Bronchial epithelial cell (primary cell): ENCODE measurements at places on chromosomes 11 and 22.
A peak's percentile ranks its signal among the peaks of the same experiment; 100 is the strongest.

- DNase-seq = peak; percentile 99
Measured at GRCh38 chr11:102599642-102600261, 25.4 kb downstream of the MMP20 start.

DNA sequence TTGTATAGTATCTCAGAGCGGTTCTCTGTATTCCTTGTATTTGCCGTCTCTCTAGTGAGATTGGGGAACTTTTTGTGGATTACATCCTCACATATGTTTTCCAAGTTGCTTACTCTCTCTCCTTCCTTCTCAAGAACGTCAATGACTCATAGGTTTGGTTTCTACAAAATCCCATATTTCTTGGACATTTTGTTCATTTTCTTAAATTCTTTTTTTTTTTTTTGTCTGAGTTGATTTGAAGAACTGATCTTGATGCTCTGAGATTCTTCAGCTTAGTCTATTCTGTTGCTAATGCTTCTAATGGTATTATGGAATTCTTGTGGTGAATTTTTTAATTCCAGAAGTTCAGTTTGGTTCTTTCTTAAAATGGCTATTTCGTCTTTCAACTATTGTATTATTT, 28.4 kb upstream of the SLN start:
- DNase-seq = no peak

DNA sequence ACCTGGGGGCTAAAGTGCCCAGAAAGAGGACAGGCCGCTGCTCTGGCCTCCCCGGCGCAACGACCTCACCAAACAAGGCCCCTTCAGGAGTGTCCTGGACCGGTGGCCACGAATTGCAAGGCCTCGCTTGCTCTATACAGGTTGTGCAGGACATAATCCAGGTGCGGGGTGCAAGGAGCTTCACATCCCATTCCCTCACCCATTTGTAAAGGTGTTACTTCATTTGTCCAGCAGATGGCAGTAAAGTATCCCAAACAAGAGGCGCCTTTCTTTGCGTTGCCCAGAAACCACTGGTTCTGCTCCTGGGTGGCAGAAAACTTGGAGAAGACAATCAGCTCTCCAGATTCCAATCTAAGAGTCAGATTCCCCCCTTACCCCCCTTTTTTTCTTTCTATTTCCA, 35.9 kb upstream of the PRDM11 start:
- DNase-seq = peak; percentile 70

DNA sequence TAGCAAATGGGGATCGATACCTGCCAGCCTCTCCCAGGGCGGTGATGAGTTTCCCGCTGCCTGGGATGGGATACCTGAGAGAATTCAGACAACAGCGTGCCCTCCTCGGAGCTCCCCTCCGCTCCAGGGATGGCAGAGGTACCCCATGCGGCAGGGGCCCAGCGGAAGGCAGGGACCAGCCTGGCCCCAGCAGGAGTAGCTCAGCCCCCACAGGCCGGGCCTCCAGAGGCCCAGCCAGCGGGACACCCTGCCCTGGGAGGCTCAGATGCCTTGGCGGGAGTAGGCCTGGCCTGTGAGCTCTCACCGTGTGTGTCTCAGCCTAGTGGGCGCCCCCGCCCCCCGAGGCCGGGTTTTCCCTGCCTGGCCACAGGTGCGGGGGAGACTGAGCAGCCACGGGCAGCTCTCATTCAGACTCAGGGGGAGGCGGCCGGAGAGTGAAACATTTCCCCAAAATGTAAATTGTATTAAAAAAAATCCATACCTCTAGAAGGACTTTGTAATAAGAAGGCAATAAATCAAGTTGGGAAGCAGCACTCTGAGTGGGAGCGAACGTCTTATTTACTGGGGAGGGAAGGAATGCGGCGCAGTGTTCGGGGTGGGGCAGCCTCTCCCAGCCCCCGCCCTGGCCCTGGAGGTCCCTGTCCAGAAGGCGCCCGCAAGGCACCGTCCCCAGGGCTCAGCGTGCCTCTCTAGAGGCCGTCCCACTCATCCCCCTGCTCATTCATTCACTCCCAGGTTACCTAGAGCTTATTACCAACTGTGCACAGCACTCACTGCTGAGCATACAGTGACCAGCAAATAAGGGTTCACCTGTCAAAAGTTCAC, 888.0 kb downstream of the BRD1 start:
- DNase-seq = no peak

DNA sequence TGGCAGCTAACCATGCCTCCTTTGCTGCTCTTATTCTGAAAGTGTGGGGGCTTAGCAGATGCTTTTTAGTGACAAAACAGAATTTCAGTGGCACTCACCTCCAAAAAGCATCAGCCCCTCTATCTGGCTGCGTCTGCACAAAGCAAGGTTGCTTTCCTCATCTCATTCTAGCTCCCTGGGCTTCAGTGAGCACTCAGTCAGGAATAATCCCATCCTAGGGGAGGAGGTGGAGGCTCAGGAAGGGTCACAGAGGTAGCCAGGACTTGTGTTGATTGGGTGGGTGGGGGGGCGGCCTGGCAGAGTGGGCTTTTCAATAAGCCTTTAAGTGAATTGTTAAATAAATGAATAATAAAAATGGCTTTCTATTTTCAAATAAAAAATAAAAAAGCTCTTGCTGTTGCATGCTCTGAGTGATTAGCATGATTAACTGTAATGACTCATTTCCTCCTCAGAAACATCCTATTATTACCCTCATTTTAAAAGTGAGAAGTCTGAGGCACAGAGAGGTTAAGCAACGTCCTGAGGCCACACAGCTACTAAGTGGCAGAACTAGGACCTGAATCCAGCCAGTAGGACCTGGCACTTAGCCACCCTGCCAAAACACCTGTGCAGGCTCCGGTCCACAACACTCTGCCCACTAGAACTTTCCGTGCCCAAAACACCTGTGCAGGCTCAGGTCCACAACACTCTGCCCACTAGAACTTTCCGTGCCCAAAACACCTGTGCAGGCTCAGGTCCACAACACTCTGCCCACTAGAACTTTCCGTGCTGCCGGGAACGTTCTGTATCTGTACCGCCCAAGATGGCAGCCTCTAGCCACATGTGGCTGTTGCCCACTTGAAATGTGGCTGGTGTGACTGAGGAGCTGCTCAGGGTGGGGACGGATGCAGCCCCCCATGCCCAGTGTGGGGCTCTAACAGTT, 5.5 kb downstream of the B3GAT1 start:
- peak; percentile 62 for DNase-seq

- peak; percentile 56 for DNase-seq
Measured at GRCh38 chr11:86438685-86439084, 64.0 kb downstream of the CCDC81 start.

- DNase-seq = peak; percentile 94
Measured at GRCh38 chr11:66142370-66143263, 72.5 kb downstream of the PACS1 start.

DNA sequence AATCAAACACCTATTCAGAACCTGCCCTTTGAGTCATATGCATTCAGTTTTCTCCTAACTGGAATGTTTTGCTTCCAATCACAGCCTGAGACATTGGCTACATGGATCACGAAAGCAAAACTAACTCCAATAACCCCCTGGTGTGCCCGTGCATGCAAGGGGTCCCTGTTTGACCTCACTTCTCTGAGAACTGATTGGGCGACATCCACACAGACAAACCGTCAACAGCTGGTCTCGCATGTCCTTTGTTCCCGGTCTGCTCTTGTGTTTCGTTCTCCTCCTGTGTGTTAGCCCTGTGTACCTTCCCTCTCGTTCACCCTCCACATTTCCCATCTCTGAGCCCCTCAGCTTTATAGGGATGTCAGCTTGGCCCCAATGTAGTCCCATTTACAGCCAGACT, 67.2 kb upstream of the TTC12 start:
- no peak for DNase-seq

DNA sequence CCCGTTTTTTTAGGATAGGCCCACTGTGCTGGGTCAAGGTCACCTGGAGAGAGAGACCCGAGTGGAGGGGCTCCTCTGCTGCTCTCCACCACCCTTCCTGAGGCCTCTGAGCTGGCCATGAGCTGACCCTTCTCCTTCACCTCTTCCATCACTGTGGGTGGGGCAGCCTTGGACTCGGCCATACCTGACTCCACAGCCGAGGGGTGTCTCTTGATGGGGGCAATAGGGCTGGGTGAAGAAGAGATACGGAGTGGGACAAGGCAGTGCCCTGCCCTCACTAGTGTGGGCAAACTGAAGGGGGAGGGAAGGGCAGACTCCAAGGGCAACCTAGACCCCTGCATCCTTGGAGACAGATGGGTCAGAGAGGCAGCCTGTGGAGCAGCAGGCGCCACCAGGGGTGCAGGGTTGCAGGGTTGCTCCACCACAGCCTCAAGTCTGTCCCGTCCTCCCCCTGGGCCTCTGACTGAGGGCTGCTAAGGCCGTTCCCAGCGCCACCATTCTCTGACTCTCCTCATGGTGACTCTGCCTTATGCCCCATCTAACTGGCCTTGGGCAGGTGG, 20.1 kb upstream of the NECTIN1 start:
- no peak for DNase-seq

GRCh38 chr11:18501629-18502028, 25.1 kb downstream of the TSG101 start:
- no peak for DNase-seq

GRCh38 chr11:48093795-48094642, 113.7 kb downstream of the PTPRJ start:
- DNase-seq = no peak

DNA sequence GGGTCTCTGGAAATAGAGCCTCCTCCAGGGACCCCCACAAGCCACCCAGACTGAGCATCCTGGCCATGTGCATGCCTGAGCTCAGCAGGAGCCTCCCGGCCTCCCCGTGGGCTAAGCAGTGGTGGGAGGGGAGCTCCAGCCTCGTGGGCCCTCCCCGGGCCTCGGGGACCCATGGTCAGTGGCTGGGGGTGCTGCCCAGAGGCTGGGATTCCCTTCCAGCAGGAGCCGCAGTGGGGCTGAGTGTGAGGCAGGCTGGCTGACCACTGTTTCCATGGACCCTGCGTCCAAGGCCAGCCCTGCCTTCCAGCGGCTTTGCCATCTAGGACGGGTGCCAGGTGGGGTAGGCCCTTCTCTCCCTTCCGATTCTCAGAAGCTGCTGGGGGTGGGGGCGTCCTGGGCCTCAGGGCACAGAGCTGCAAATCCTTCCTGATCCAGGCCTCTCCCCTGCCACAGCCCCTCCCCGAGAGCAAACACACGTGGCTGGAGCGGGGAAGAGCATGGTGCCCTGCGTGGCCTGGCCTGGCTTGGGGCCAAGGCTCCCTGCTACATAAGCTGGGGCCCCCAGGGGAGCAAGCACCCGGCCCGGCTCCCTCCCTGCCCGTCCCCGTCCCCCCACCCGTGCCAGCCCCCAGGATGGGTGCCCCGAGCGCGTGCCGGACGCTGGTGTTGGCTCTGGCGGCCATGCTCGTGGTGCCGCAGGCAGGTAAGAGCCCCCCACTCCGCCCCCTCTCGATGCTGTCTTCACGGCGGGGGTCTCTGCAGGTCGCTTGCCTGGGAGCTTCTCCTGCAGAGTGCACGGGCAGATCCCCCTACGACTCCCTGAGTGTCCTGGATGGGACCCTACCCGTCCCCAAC, at the start of gene MUC5B:
MUC5B (plus strand) TSS at position 576 of the 855 bp plus-strand sequence; CDS start at position 634, 58 bp downstream.
- DNase-seq = no peak

GRCh38 chr11:77191823-77192495, 63.9 kb downstream of the MYO7A start:
- DNase-seq = peak; percentile 86

DNA sequence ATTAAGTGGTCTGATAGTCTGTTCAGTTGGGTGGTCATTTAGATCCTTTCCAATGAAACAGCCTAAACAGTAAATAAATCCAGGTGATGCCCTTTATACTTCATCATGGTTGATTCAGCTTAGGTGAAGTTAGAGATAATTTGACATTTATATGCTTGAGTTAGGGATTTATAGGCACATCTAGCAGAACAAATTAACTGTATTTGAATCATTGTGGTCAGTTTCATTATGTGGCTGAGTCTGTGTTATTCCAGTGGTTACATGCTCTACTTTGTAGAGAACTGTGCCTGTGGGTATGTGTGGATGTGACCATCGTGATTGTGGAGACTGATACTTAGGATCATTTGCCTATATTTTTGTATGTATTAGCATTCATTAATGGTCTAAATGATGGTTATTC, 194.6 kb downstream of the DDX10 start:
- no peak for DNase-seq

DNA sequence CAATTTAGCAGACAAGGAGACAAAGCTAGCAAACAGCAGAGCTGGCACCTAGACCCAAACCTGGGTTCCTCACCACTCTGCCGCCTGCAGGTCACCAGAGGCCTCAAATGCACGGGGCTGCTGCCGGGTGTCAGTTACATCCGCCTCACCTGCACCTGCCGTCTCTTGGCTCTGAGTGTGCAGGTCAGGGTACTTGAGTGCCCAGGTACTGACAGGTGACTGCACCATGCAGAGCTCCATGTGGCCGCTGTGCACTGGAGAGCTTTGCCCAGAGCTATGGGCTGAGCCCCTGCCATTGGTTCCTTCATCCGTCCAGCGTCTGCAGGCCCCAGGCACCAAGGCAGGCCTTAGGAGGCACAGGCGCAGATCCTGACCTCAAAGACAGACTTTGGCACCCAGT, 35.0 kb downstream of the PDGFB start:
- DNase-seq = no peak

DNA sequence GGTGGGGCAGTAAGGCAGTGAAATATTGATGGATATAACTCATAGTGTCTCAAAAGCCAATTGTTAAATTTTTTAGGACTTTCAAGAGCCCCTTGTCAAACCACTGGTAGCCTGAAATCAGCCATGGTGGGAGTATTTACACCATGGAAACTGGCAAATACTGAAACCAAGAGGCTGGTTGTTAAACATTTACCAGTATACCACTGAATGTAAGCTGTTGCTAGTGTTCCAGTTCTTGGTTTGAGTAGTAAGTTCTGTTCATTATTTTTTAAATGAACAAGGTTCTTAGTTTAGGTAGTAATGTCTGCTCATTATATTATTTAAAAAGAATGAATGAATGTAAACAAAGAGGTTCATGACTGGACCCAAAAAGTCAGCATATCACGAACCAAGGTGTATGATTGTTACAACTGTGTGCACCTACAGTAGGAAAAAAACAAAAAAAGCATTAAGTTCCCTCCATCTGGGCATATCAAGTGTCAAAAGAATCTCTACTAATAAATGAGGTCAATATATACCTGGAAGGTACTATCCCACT, 4.5 kb upstream of the EIF3F start:
- DNase-seq = no peak

DNA sequence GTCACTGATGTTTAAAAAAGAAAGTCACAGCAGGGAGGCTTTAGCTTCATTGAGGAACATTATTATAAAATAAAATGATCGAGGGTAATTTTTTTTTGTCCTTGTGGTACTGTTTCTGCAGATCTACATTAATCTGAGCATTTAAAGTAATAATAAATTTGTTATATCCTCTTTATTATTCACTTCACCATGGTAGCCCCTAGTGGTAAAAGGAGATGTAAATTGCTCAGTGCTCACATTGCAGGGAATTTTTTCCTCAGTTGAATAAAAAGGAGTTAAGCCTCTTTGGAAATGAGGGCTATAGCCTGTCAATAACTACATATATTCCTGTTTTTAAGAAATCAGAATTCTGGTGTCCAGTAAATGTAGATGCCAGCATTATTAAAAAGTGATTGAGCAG, 99.7 kb upstream of the VPREB1 start:
- DNase-seq = peak; percentile 17
